HepG2 (cell line): ENCODE measurements at places on chromosomes 5 and 9. TPM values are rescaled to one million over a fixed set of nuclear protein-coding genes. Genes with fewer than 3 reads are reported as not detected.

- peaks cover 41% of the 10 kb centered on the region; the same call in 1 of the 3 replicates for H3K27me3 ChIP-seq
- H3K27ac ChIP-seq: no peak overlapping the region
- DNase-seq: no peak
Observed at GRCh38 chr9:89659473-89659872, 54.7 kb downstream of the GADD45G start.

DNA sequence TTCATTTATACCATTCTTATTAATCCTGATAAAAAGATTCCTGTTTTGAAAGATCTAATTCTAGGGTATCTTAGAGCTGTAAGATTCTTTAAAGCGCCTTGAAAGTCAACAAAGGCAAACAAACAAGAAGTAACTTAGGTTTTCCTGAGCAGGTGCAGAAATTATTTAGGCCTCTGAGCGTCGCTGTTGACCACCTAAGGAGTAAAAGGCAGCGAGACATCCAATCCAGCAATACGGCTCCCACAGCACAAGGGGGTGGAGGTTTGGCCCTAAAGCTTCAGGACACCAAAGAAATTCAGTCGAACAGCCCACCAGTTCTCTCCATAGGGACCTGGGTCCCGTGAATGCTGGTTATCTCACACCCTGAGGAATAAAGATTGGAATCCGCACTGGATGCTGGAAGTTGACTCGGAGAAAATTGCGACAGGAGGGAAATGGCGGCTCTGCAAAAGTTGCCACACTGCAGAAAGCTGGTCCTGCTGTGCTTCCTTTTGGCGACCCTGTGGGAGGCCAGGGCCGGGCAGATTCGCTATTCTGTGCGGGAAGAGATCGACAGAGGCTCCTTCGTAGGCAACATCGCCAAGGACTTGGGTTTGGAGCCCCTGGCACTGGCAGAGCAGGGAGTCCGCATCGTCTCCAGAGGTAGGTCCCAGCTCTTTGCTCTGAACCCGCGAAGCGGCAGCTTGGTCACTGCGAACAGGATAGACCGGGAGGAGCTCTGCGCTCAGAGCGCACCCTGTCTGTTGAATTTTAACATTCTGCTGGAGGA lies at the start of gene PCDHGA2:
Gene PCDHGA2, plus strand, starts transcription at position 223 of the 769 bp plus-strand sequence.
- peak; percentile 18 for DNase-seq
- no peaks in the 10 kb centered on the region for H3K27me3 ChIP-seq
- no peak within 1 kb of the TSS for H3K4me3 ChIP-seq
- no peak within 1 kb of the TSS for H3K27ac ChIP-seq
- no peaks in the 10 kb centered on the region for H3K36me3 ChIP-seq

- peaks cover 59% of the 10 kb centered on the region for H3K4me1 ChIP-seq
- no peaks in the 10 kb centered on the region for H3K36me3 ChIP-seq
- H3K27me3 ChIP-seq: no peaks in the 10 kb centered on the region
- no peak for DNase-seq
- H3K4me3 ChIP-seq: peak overlapping the region; percentile 69
- peak overlapping the region; percentile 37 for H3K27ac ChIP-seq
Observed at GRCh38 chr9:131739133-131739958, 530 bp downstream of the RAPGEF1 start.

DNA sequence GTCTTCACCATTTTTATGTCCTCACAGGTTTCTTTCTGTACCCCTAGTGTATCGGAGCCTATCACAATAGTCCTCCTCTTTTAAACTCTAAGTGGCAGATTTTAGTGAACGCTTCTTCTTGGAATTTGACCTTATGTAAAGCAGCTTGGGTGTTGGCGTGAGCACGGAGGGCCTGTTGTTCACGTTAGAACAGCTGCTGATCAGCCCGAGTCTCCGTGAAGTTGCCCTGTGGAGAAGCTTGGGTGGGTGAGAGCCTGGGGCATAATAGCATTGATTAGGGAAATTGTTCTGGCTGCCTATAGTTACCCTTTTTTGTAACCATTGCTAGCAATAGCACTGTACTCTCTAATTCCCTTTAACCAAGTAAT lies 167.0 kb upstream of the OTULINL start:
- H3K4me1 ChIP-seq: no peaks in the 10 kb centered on the region
- no peak for DNase-seq
- H3K36me3 ChIP-seq: peaks cover 70% of the 10 kb centered on the region; the same call in 2 of the 3 replicates
- no peak overlapping the region for H3K4me3 ChIP-seq
- H3K27me3 ChIP-seq: no peaks in the 10 kb centered on the region
- no peak overlapping the region for H3K27ac ChIP-seq

DNA sequence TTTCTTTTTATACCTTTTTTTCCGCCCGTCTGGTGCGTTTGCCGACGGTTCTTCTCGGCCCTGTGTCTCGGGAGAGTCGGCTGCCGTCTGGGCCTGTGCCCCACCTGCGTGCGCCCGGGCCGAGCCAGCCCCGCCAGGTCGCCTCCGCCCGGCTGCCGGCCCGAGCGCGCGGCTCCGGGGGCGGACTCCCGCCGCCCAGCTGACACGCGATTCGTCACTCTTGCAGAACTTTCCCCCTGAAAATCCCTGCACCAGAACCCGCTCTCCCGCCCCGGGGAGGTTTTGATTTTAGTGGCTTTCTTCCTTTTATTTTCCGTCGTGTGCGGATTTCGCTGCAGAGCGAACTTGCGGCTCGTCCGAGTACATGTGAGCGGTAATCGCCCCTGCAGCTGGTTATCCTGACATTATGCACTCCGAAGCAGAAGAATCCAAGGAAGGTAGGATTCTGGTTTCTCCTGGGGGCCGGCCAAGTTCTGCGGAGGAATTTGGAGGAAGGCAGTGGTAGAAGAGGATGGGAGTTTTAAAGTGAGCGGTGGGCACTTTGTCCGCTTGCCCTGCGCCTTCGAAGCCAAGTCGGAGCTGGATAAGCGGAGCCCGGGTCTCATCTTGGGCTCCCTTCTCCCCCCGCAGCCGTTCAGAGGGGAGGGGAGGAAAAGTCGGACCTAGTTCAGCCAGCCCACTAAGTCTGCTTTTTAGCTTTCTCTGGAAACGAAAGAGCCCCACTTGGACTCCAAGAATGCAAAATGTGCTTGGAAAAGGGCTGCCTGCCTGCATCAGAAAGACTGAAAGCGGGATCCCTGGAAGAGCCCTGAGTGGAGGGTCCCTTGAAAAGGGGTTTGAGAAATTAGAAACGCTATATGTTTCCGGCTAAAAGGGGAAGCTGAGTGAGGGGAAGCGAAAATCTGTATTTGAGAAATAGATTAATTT lies at the start of gene TNFAIP8:
Gene TNFAIP8, plus strand, starts transcription at position 335 of the 927 bp plus-strand sequence. Its CDS starts 72 bp downstream, at position 407.
- peak within 1 kb of the TSS; percentile 45 for H3K4me3 ChIP-seq
- no peak within 1 kb of the TSS for H3K27ac ChIP-seq
- no peaks in the 10 kb centered on the region for H3K36me3 ChIP-seq
- DNase-seq: peak; percentile 5
- H3K27me3 ChIP-seq: no peaks in the 10 kb centered on the region
- peaks cover 20% of the 10 kb centered on the region for H3K4me1 ChIP-seq

DNA sequence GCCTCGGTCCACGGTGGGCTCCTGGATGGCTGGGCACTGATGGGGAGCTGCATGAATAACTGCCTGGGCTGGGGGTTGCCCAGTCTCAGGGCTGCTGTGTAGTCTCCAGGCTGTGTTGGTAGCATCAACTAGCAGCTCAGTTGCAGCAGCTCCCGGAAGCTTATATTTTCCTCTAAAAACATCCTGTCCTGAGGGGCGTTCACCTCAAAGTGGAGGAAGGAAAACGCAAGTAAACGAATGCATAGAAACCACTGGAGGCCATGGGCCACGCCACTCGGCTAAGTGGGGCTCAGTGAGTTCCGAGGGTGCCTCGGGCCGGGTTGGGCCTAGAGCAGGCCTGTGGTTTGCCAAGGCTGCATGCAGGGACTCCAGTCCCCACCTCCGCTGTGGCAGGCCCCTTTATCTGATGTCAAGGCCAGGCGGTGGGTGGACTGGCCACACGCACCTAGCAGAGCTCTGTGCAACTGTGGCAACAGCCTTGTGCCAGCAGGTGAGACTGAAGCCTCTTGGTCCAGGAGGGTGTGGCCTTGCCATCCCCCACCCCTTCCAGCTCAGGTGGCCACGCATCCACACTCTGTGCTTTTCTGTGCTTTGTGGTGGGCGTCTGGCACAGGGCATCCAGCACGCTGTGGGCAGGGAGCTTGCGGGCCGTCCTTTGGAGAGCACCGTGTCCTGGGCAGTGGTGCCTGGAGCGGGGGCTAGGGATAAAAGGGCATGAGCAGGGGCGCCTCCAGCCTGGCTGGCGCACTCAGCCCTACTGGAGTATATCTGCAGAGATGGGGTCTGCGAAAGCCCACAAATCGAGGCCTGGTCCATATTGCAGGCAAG lies 15.1 kb downstream of the TCF7 start:
- peaks cover 5% of the 10 kb centered on the region for H3K36me3 ChIP-seq
- peaks cover 10% of the 10 kb centered on the region; the same call in 1 of the 2 replicates for H3K4me1 ChIP-seq
- no peaks in the 10 kb centered on the region for H3K27me3 ChIP-seq

- H3K4me3 ChIP-seq: no peak overlapping the region
- H3K4me1 ChIP-seq: peaks cover 16% of the 10 kb centered on the region
- H3K36me3 ChIP-seq: no peaks in the 10 kb centered on the region
- no peak for DNase-seq
- no peak overlapping the region for H3K27ac ChIP-seq
- H3K27me3 ChIP-seq: no peaks in the 10 kb centered on the region
Observed at GRCh38 chr5:74935752-74936091, 69.5 kb upstream of the FAM169A start.

DNA sequence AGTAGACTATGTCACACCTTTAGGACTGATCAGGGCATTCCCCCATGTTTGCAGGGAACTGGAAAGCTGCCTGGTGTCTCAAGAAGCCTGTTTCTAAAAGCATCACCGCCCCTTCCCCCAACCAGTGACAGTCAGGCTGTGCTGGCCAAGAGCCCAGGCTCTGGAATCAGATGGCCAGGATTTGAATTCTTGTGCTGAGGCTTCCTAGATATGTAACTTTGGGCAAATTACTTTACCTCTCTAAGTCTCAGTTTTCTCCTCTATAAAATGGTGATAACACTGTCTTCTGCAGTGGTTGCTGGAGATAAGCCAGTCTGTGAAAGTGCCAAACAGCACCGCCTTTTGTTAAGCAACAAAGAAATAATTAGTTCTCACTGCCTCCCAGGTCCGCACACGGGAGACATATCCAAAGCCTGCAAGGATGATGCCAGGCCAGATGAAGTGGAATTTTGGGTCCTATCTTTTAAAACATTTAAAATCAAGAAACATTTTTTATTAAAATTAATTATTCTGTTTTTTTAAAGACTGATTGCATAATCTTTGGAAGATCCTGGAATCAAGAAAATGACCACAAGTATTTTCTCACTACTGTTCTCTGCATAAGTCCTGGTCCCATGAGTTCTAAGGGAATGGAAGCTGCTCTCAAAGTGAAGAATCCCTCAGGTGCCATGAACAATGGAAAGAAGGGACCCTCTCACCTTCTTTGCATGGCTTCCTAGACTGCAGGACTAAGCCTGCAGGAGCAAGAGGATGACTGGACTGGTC lies 13.9 kb downstream of the SLC31A2 start:
- H3K27me3 ChIP-seq: no peaks in the 10 kb centered on the region
- no peak for DNase-seq
- H3K4me3 ChIP-seq: no peak overlapping the region
- H3K4me1 ChIP-seq: no peaks in the 10 kb centered on the region
- no peak overlapping the region for H3K27ac ChIP-seq

DNA sequence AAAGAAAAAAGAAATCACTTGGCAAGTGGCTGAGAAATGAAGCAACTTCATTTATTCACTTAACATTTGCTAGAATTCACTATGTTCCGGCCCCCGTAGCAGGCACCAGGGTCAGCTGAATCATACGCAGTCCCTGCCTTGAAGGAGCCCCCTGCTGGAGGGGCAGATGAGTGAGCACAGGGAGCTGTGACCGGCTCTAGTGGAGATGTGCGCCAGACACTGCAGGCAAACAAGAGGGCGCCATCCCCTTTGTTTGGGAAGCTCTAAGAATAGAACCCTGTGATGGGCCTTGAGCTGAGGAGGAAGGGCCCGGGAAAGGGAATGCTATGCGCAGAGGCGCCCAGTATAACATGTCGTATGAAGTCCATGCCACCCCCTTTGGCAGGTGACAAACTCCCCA lies 20.2 kb upstream of the RPL26L1 start:
- H3K27me3 ChIP-seq: no peaks in the 10 kb centered on the region
- DNase-seq: peak; percentile 45
- peaks cover 24% of the 10 kb centered on the region for H3K36me3 ChIP-seq
- no peaks in the 10 kb centered on the region for H3K4me1 ChIP-seq
- no peak overlapping the region for H3K4me3 ChIP-seq

DNA sequence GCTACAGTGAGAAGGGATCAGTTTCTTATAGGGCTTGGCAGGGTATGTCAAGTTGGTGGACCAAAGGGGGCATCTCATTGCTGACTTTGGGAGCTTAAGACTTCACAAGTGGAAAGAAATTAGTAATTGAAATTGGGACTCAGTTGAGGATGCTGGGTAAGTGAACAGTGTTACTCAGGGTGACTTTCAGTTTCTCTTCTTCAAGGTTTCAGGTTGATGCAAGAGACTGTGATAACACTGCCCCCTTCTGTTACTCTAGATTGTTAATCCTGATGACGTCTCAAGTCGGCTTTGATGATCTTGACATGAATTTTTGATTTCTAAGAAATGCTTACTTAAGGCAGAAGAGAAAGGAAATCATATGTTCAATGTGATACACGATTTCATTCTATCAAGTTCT lies 21.3 kb downstream of the KCTD16 start:
- no peaks in the 10 kb centered on the region for H3K4me1 ChIP-seq
- DNase-seq: peak; percentile 42
- no peak overlapping the region for H3K27ac ChIP-seq
- no peaks in the 10 kb centered on the region for H3K27me3 ChIP-seq
- peak overlapping the region; percentile 62 for H3K4me3 ChIP-seq

GRCh38 chr5:169223595-169223953 lies 77.4 kb downstream of the SLIT3 start:
- no peak overlapping the region for H3K27ac ChIP-seq
- no peaks in the 10 kb centered on the region for H3K36me3 ChIP-seq
- no peak overlapping the region for H3K4me3 ChIP-seq

DNA sequence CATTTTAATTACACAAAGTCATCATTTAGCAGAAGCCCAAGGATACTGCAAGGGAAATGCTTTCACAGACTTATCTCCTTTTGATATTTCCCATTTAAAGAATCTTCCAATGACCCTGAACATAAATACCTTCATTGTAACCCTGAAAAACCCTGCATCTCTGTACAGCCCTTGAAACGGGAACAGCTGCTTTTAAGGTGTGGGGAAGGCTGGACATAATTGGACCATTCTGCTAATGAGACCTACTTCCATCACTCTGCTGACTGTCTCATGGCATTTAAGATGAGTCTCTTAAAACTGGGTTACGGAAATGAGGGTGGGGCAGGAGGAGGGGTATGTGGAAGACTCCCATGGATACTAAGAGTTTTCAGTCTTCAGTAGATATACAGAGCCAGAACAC lies 485.8 kb downstream of the BRINP1 start:
- no peak overlapping the region for H3K4me3 ChIP-seq
- H3K27me3 ChIP-seq: no peaks in the 10 kb centered on the region
- no peak for DNase-seq

PCDHB4 gene
- total RNA-seq: 0.13 TPM in 1 of 2 replicates, not detected in the other

UGT3A2 gene
- total RNA-seq: not detected in 2 replicates
